Activated CD4-positive, CD25-positive, alpha-beta regulatory T cell treated with anti-CD3 and anti-CD28 coated beads, Interleukin-2, amount 50 U/mL, for 24 hours (primary cell): ENCODE measurements at places on chromosomes 6 and 20.

- ATAC-seq, result no peak
These were observed 26.0 kb upstream of the TAAR1 start for GRCh38 chr6:132685009-132685408.

GRCh38 chr20:17023806-17024205, 203.0 kb upstream of the PCSK2 start:
- no peak for ATAC-seq

GRCh38 chr6:129902681-129903080, 41.6 kb upstream of the TMEM244 start:
- ATAC-seq, result no peak

DNA sequence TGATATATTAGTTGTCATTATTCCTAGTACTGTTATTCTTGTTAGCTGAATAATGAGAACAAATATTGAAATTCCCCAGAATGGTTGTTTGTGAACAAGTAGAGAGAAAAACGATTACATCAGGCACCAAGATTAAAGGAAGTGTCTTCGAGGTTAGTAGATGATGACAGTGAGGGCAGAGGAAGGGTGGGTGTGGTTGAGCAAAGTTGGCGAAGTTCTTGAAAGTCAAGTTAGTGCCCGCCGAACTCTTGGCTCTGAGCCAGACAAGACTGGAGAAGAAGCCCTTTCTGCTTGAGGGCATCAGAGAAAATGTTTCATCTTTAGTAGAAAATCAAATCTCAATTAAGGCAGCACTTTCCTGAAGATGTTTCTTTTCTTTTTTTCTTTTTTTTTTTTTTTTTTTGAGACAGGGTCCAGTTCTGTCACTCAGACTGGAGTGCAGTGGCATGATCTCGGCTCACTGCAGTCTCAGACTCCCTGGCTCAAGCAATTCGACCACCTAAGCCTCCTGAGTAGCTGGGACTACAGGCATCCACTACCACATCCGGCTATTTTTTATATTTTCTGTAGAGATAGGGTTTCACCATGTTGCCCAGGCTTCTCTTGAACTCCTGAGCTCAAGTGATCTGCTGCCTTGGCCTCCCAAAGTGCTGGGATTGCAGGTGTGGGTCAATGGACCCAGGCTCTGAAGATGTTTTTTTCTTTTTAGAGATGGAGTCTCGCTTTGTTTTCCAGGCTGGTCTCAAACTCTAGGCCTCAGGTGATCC, 77.1 kb downstream of the SGK1 start:
- ATAC-seq, result peak; percentile 72

DNA sequence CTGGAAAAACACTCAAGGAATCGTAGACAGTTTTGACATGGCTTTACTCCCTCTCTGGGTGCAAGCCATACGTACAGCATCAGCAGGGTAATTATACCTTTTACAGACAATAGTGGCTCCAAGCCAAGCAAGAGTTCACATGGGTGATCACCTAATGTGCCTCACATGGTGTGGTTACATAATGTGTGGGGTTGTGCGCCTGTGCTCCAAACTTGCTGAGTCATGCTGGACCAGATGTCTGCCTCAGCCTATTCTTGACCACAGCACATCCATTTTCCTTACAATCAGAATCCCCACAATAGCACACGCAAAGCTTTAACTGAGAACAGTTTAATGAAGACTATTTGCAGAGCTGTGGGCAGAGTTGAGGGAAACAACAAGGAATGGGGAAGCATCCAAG, 74.5 kb downstream of the ALDH8A1 start:
- no peak for ATAC-seq

GRCh38 chr6:30071858-30072257, 3.7 kb downstream of the RNF39 start:
- ATAC-seq, result no peak

- no peak for ATAC-seq
These were observed 19.5 kb upstream of the SLC22A7 start for GRCh38 chr6:43278524-43279078.

GRCh38 chr6:164168595-164168994, 754.1 kb downstream of the QKI start:
- ATAC-seq, result no peak

GRCh38 chr6:41677124-41677921, 39.1 kb downstream of the MDFI start:
- no peak for ATAC-seq

- peak; percentile 90 for ATAC-seq
These were observed 52.5 kb downstream of the RBL1 start for GRCh38 chr20:37042986-37043972.

GRCh38 chr6:118198746-118199145, 291.7 kb downstream of the SLC35F1 start:
- ATAC-seq, result no peak

- ATAC-seq, result peak; percentile 52
These were observed at the start of gene SH3BGRL2 for GRCh38 chr6:79630883-79631692. Gene SH3BGRL2, plus strand, starts transcription at chr6:79631329. Its CDS starts 133 bp downstream, at chr6:79631462.

DNA sequence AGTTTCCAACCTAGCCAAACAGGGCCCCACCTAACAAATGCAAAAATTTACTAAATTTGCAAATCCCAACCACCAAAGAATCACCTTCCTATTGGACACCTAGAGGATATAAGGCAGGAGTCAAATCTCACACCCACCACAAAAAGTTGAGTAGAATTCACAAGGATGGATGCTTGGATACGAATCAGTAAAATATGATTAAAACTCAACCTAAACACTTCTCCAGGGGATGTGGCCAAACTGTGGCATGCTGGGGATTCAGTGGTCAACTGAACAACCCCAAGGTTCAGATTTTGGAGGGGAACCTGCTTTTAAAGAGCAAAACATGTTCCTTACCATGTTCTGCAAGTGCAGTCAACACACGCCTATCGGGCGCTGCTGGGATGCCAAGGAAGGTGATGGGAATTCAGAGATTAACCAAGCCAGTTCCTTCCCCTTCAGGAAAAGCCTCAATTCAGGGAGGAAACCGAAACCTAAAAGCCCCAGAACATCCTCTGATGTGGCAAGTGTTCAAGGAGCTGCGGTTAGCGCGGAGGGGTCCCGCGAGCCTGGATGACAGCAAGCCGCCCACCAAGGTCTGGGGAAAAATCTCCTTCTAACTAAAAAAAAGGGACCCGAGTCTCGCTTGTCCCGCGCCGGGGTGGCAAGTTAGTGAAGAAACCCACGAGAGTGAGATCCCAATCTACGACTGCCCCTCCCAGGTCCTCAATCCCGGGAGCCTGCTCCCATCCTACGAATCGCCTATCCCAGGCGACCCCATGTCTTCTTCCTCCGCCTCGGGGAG, 902 bp downstream of the SAMHD1 start:
- no peak for ATAC-seq

DNA sequence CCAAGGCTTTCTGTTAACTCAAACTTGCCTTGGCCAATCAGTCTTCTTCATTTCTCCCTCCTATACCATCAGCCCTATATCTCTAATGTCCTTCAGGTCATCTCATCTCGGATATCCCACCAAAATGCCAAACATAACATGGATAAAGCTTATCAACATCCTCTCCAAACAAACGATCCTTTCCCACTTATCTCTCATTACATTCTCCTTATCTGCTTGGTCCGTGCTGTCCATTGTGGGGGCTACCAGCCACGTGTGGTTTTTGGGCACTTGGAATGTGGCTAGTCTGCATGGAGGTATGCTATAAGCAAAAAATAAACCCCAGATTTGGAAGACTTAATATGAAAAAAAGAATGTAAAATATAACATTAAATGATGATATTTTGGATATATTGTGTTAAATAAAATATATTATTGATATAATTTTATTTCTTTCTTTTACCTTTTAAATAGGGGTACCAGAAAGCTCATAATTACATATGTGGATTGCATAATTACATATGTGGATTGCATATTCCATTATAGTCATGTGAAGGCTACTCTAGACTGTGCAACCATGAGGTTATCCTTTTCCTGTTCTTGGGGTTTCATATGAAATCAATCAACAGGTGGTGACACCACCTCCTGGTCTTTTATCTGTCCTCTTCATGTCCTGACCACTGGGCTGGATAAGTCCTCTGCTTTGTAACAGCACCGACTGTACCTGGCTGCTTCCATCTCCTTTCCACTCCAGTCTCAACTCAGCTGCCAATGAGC, 123.0 kb downstream of the CD83 start:
- no peak for ATAC-seq

GRCh38 chr6:162637317-162637716, 90.2 kb downstream of the PRKN start:
- no peak for ATAC-seq

GRCh38 chr20:58076405-58076804, 152.0 kb downstream of the ANKRD60 start:
- ATAC-seq, result no peak
